ENCODE measurements at places on chromosomes 3 and 15. TPM values are rescaled to one million over a fixed set of nuclear protein-coding genes. Genes with fewer than 3 reads are reported as not detected.

PRC1 gene
- total RNA-seq, result 4.8 TPM

ALDH1L1 gene
- total RNA-seq, result 13.7 TPM

SLC24A5 gene
- total RNA-seq, result not detected

SAMMSON gene
- total RNA-seq, result not detected

NANOGP8 gene
- not detected for total RNA-seq

NPAP1 gene
- not detected for total RNA-seq

NR2E3 gene
- total RNA-seq, result not detected

XYLB gene
- total RNA-seq, result 0.70 TPM

GRK7 gene
- 0.12 TPM for total RNA-seq

TM6SF1 gene
- total RNA-seq, result 7.3 TPM

PLA1A gene
- total RNA-seq, result 11.6 TPM

RAB8B gene
- total RNA-seq, result 19.3 TPM

BFSP2 gene
- not detected for total RNA-seq

RBPMS2 gene
- total RNA-seq, result 85.0 TPM

SLC22A13 gene
- total RNA-seq, result not detected

SPSB4 gene
- total RNA-seq, result 1.8 TPM

PIF1 gene
- 0.56 TPM for total RNA-seq

SPG21 gene
- total RNA-seq, result 48.8 TPM

GP9 gene
- total RNA-seq, result not detected

FLNB gene
- 59.6 TPM for total RNA-seq

DAPK2 gene
- total RNA-seq, result 57.6 TPM

TBC1D2B gene
- total RNA-seq, result 27.7 TPM

FSTL1 gene
- total RNA-seq, result 327 TPM

NEK10 gene
- 18.3 TPM for total RNA-seq

PLA2G4F gene
- 3.0 TPM for total RNA-seq

AADAC gene
- total RNA-seq, result 0.39 TPM

PODXL2 gene
- total RNA-seq, result 2.9 TPM

AHSG gene
- total RNA-seq, result not detected

GOLGA8G gene
- total RNA-seq, result not detected

RHCG gene
- total RNA-seq, result 0.37 TPM

All from right atrium auricular region (tissue), 2 donors.